Stimulated activated CD8-positive, alpha-beta memory T cell treated with anti-CD3 and anti-CD28 coated beads, Interleukin-4, amount 100 ng/mL, for 24 hours (primary cell): ENCODE measurements at places on chromosomes 16 and 17.

DNA sequence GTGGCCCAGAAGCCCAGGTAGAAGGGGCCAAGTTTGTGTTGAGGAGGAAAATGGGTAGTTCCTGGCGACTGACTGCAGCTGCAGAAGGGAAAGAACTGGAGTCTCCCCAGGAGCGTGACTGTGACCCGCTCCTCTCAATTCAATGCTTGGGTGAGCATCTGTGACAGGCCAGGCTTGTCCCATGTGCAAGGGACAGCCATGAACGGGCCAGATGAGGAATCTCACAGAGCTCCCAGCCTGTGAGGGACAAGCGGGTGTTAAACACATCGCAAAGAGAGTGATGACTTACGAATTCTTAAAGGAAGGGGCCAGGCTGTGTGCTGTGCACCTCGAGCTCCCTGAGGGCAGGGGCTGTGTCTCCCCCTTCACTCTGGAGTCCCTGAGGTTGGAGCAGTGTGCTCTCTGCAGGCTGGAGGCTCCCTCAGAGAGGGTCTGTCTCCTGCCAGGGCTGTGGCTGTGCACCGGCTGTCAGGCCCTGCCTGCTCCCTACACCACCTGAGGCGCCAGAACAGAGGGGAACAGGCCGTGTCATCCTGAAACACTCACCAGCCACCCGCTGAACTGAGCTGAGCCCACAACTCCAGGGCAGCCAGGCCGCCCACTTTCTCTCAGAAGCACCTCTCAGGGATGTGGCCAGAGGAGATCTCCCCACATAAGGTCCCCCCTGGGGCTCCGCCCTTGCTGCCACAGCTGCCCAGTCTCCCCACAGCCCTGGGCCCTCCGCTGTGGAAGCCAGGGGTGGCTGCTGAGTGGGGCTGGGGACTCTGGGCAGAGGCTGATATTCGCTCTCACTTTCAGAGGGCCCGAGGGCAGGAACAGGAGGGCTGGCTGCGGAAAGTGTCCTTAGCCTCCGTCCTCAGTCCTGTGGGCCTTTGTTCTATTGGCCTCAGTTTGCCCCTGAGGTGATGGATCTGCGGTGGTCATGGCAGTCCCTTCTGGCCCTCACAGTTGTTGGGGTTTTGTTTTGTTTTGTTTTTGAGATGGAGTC is 25.7 kb upstream of the NXPH3 start:
- DNase-seq, result no peak

GRCh38 chr17:36939052-36939801 is 2.0 kb downstream of the LHX1 start:
- no peak for DNase-seq

DNA sequence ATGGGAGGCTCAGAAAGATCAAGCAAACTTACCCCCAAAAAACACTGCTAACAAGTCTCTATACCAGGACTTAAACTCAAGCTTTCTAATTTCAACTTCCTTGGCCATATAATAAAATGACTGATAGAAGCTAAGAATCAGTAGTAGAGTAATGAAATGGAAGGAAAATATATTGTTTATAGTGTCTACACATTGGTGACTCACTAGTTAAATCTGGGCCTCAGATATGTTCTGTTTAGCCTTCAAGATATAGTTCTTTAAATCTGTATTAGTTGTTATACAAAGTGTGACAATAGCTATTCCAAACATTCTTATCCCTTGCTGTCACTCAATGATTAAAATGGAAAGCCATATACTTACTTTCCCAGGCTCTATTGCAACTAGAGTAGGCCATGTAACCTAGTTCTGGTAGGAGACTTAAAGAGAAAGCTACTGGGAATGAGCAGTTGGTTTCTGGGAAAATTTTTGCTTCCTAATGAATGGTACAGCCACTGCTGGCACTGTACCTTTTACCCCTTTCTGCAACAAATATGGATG is 18.3 kb downstream of the SSH2 start:
- no peak for DNase-seq

- no peak for DNase-seq
Measured at GRCh38 chr16:69318177-69318910, 7.2 kb downstream of the VPS4A start.

- no peak for DNase-seq
Measured at GRCh38 chr17:38904892-38905291, 20.5 kb upstream of the LASP1NB start.

DNA sequence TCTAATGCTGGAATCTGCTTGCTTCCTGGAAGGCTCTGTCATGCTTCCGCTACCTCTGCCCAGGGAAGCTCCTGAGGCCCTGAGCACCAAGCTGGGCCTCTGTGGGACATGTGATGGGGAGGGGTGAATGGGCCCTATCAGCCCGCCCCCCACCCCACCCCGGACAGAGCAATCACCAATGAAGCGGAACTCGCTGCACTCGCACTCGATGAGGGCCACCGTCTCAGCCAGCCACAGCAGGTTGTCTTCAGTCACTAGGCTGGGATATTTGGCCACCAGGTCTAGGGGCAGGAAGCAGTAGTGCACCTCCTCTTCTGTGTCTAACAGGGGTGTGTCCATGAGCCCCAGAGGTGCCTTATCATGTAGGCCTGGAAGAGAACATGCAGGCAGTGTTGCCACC is 23.6 kb downstream of the KCTD19 start:
- DNase-seq, result no peak

DNA sequence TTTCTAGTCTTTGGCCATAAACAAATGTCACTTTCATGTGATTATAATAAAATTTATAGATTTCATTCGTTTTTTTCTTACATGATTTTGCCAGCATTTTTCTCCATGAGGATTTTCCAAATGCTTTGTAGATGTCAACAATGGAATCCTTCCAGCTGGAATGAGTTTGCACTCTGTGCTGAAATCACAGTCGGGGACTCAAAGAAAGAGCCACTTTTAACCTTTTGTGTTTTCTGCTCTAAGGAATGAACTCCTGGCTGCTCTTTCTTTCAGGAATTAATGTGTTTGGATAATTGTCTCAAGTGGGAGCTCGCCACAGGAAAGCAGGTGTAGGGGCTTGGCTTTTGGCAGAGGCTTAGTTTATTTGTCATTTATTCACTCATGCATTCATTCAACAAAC is 372.3 kb upstream of the SALL1 start:
- DNase-seq, result no peak

GRCh38 chr17:1434150-1434549 is 21.9 kb downstream of the CRK start:
- no peak for DNase-seq

GRCh38 chr16:25012525-25012991 is 2.6 kb downstream of the ARHGAP17 start:
- DNase-seq, result no peak

- DNase-seq, result no peak
Measured at GRCh38 chr17:62565817-62566216, 61.7 kb upstream of the MRC2 start.

GRCh38 chr17:62665599-62665998 is 38.1 kb downstream of the MRC2 start:
- no peak for DNase-seq

- DNase-seq, result no peak
Measured at GRCh38 chr16:87295259-87295658, 21.9 kb downstream of the C16orf95 start.

DNA sequence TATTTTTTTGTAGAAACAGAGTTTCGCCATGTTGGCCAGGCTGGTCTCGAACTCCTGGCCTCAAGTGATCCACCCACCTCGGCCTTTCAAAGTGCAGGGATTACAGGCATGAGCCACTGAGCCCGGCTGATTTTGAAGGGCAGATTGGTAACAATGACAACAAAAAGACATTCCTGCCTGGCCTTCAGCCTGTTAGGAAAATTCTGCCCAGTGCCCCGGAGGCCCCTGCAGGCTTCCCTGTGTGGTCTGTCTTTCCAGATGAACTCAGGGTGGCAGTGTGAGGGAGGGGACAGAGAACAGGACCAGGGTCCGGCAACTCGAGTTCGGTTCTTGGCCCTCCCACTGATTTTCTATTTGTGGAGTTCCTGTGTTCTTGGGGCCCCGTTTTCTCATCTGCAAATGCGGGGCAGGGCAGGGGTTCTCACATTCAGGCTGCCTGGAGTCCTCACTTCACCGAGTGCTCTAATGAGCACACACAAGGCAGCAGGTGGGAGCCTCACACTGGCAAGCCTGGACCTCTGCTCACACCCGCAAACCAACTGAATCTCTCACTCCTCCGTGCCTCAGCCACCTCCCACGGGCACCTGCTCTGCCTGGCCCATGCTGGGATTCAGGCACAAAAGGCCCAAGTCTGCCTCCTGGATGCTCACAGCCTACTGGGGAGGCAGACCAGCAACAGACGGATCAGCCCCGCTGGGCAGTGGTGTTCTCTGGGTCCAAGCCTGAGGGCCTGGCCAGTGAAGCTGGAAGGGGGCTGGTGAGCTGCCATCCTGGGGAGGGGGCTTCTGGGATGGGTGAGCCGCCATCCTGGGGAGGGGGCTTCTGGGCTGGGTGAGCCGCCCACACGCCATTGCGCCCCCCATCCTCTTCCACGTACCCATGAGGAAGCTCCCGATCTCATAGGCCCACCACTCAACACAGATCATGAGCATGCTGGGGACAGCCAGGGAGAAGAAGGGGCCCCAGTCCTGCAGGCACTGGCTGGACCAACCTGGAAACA is 10.3 kb downstream of the SLC47A2 start:
- no peak for DNase-seq

DNA sequence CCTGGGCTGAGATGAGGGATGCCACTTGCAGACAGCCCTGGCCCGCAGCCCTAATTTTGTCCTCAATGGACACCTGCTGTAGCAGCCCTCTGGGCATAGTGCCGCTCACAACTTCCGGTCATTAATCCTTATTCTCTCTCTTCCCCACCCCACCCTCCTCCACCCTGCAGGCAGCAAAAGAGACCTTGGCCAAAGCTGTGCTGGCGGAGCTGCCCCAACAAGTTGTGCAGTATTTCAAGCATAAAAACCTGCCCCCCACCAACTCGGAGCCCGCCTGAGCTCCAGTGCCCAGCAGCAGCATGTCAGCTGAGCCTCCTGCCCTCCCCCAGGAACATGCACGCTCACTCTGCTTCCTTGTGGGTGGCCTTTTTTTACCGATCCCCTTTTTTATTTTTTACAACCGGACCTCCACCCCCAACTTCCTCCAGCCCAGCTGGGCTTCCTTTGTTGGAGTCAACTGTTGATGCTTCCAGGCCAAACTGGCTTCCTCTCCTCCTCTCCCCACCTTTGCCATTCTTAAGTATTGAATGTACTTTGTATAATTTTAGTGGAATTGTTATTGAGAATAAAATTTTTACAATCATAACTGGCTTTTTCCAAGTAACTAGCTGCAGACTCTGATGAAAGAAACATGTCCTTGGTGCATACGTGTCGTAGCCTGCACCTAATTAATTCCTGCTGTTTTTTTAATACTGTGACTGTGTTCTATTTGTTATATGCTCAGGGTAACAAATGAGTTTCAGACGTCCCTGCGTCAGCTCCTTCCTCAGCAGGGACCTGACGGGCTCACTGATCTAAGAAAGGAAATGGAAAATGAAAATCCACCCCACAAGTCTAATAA is 38.2 kb downstream of the PSME3IP1 start:
- no peak for DNase-seq

- DNase-seq, result no peak
Measured at GRCh38 chr17:2013994-2014317, 11.2 kb downstream of the RTN4RL1 start.

GRCh38 chr17:44241106-44241624 is 21.7 kb upstream of the UBTF start:
- no peak for DNase-seq

- no peak for DNase-seq
Measured at GRCh38 chr17:61942085-61942484, 14.3 kb upstream of the INTS2 start.

DNA sequence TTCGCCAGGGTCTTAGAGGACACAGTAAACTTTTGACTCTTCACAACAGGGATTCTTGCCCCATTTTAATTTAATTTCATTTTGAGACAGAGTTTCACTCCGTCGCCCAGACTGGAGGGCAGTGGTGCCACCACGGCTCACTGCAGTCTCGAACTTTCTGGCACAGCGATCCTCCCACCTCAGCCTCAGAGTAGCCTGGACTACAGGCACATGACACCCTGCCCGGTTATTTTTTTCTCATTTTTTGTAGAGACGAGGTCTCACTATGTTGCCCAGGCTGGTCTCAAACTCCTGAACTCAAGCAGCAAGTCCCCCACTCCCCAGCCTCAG is 329 bp upstream of the NLE1 start:
- no peak for DNase-seq

GRCh38 chr17:44229090-44229489 is 9.6 kb upstream of the UBTF start:
- DNase-seq, result no peak

DNA sequence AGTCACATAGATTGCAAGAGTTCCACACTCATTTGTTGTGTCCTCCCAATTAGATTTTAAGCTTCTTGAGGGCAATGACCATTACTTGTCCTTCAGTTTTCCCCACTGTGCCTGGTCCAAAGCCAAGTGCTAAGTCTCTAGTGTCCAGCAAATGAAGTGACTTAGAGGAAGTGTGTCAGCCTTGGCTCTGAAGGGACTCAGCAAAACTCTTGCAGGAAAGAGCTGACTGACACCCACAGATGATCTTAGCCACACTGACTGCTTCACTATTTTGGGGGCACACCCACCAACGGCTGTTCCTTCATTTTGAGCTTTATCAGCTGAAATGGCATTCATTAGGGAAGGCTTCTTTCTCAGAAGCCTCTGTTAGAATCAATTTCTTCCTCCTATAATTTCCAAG is 358.1 kb downstream of the UTP18 start:
- DNase-seq, result no peak

DNA sequence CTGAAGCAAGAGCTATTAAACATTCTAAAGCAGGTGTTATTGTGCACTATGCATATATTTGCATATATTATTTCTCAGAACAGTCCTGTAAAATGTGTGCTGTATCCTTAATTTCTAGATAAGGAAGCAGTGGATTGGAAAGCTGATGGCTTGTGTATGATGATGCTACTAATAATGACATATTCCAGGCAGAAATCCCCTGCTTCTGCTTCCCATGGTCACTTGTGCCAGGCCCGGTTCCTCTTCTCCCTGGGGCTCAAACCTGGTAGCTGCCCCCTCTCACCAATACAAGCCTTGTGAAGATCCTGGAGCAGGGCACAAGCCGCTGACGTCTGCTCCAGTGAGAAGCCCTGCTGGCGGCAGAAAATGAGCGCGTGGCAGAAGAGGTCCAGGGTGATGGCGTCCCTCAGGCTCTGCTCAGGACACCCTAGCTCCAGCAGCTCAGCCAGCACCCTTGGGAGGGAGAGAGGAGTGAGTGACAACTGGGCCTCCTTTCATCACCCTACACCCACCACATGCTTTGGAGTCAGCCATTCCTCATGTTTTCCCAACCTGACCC is 1.8 kb downstream of the CFAP119 start:
- DNase-seq, result no peak
